ENCODE measurements at places on chromosomes 7 and 10.

- DNase-seq: no peak
Measured at GRCh38 chr10:48399551-48399950, 93.1 kb downstream of the MAPK8 start.

DNA sequence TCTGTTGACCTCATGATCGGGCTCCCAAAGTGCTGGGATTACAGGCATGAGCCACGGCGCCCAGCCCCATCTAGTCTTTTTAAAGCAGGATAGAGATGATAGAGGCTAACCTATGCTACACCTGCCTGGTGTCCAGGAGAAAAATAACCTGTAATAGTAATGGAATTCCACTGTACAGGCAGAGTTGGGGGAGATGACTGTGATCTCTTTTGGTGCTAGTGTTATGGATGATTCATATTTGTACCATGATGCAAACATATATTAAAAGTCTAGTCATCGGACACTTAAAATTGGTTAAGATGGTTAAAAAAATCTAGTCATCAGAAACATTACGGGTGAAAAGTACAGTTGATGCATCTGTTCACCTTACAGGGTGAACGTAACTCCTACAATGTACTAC lies 6.1 kb upstream of the SAR1A start:
- no peak for DNase-seq

DNA sequence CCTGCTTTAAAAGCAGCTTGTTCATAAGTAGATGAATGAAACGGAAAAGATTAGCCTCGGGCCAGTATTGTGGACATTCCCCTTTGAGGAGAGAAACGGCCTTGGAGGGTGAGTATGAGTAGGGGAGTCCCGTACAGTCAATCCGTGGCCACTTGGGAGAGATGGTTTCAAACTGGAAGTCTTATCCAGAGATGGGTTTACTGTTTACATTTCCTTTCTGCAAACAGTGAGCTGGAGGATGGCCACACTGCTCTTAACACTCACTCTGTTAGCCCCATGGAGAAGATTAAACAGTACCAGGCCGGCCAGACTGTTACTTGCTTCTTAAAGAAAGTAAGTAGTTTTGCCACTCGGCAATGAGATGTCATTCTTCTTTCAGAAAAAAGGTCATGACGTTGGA lies 20.3 kb downstream of the CALHM2 start:
- DNase-seq: no peak

DNA sequence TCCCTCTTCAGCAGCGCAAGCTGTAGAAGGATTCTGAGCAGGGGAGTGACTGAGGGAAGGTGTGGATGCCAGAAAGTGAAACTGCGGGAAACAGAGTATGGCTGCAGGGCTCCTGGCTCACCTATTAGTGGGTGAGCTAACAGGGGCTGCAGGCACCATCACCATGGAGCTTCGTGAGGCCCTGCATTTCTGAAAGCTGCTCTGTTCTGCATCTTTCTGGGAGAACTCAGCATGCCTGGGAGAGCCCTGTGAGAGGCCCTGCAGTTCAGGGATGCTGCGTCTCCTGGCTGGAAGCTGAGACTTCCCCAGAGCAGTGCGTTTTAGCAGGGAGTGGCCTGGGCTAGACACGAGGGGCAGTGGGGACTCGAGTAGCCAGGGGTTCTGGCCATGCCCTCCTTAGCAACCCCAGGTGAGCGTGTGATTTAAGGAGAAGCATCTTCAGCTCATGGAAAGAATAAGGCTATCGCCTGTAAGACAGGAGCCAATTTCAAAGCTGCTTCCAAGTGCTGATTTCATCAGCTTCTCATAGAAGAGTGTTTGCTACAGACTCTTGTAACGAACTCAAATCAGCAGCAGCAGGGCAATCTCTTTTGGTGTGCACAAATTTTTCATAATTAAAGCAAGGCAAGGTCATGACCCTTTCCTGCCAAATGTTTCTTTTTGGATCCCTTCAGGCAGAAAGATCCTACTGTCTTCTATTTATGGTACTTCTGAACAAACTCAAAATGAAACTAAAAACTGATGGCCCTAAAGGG lies 293.6 kb upstream of the ZNF32 start:
- no peak for DNase-seq

DNA sequence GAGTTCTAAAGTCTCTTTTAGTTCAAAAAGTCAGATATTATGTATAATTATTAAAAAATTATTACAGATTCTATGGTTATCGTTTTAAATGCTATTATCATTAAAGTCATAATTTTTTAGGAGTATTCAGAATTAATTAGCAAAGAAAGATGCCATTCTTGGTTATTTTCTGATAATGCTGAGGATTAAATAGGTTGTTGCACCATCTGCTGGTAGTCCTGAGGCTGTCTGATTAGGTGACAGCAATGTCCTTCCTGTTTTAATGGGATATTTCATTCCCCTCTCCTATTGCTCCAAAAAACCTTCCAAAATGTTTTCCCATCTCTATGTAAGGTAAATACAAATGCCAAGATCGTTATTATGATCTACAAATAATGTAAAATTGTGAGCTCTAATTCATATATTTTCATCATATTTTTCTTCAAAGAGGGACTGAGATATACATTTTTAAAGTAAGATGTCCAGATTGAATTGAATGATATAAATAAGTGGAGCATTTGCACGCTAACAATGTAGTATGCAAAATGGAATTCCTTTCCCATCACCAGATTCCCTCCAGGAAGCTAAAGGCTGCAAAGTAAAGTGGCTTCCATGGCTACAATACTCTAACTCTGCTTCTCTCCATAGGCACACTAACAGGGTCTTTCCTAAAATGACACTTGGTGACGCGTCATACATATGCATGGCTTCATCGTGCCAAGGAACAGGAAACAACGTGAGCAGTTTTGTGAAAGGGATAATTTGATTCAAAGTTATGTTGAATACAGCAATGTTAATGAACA lies 58.8 kb upstream of the AKR1E2 start:
- peak; percentile 11 for DNase-seq
